Caki2 (cell line): ENCODE measurements at places on chromosomes 1 and 21.

GRCh38 chr1:22575532-22576149 lies 12.4 kb downstream of the EPHA8 start:
- no peak for DNase-seq

DNA sequence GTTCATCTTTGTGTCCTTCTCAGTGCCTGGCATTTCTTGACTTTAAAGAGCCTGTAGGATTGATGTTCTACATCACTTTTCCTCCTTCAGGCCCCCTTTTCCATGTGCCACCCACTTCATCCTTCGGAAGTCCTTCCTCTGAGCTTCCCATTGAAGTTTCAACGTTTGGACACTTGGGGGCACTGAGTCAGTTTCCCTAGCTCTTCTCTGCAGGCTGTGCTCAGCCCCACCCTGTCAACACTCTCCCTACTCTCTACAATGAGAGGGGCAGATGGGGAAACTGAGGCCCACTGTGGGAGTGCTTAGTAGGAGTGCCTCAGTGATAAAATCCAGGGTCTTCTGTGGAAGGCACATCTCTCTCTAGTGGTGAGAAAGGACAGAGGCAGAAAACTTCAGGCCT lies 11.9 kb downstream of the KCNJ10 start:
- DNase-seq, result no peak

DNA sequence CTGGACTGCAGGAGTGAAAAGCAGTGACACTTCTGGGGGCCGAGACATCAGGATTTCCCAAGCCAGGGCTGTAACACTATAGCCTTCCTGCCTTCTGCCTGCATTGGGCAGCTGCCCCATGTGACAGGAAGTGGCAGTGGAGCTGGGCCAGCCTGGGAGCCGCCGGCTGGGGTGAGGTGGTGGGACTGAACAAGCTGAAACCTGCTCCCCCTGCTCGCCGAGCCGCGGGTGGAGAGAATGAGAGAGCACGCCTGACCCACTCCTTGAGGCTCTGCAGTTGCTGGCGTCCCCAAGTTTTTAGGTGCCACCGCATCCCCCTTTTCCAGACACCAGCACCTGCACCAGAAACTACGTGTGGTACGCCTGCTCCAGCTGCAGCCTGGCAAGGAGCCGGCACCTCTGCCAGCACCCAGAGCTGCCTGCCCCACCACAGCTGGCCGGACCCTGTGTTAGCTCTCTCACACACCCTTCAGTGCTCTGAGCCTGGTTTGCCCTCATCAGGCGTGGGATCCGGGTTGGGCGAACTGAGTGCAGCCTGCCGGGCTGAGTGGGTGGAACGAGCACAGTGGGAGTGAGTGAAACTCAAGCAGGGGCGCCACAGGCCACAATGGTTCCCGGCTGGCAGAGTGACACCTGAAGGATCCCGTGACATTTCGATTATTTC lies 119.4 kb downstream of the AKT3 start:
- DNase-seq, result no peak

GRCh38 chr1:55231745-55232144 lies 16.6 kb upstream of the USP24 start:
- no peak for DNase-seq

DNA sequence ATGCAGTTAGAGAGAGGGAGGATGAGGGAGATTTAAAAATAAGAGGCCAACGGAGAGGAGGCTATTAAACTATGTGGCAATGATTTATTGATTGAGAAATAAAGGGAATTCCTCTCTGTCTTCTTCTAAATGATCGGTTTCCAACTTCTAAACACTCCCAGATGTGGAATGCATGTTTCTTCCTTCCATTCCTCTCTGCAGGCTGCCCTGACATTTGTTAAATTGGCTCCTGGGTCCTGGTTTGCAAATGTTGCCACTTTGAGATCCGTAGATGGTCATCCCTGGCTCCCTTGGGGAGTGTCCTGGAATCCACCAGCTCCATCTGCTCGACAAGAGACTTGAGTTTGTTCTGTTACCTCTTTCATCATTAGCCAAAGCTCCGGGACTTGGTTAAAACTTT lies 10.3 kb upstream of the C1orf198 start:
- DNase-seq, result no peak

- DNase-seq, result no peak
Observed at GRCh38 chr1:71041806-71042205, 5.8 kb downstream of the PTGER3 start.

DNA sequence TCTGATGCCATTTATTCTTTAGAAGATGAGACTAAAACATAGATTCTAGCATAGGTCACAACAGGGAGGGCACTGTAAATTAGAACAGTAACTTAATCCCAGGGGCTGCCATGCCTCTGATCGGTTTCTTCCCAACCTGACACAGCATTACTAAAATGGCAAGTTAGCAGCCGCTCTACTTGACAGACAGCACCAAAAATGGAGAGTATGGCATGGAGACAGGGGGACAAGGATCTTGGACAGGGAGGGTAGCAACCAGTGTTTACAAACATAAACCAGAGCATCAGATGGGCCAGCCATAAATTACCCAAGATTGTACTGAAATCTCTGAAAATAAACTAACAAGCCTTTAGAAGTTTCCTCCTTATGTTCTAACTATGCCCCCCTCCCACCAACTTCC lies 5.9 kb downstream of the DUSP10 start:
- no peak for DNase-seq

GRCh38 chr21:27756191-27756590 lies 789.3 kb upstream of the ADAMTS5 start:
- no peak for DNase-seq

DNA sequence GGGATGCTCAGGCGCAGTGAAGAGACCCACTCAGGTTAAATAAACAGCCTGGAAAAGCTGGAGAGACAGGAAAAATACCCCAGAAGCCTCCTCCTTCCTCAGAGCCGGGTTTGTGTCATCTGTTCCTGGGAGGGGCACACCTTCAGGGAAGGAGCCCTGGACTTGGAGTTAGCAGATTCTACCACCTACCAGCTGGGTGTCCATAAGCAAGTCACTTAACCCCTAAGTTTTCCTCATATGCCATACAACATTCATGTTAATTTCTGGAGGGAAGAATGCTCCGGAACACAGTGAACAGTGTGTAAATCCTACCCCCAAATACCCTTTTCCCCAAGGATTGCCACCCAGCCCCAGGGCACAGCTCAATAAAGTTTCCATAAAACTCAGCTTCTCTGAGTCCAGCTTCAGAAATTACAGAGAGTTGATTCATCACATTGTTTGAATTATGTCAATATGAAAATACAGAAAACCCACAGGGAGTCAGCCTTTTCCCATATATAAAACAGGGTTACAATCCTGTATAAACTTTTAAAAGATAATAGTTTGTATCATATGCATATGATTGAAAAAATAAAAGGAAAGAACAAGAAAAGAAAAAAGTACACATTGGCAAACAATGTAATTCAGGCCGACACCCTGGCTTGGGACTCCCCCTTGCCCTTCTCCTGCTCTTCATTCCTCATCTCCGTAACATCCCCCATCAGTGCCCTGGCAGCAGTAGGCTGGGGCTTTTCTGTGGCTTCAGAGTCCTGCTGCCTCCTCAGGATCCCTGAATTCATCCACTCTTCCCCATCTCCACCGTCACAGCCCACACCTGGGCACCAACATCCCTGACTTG lies 291.8 kb upstream of the USP24 start:
- DNase-seq, result no peak

- DNase-seq, result no peak
Observed at GRCh38 chr21:39118061-39118460, 65.2 kb downstream of the PSMG1 start.

DNA sequence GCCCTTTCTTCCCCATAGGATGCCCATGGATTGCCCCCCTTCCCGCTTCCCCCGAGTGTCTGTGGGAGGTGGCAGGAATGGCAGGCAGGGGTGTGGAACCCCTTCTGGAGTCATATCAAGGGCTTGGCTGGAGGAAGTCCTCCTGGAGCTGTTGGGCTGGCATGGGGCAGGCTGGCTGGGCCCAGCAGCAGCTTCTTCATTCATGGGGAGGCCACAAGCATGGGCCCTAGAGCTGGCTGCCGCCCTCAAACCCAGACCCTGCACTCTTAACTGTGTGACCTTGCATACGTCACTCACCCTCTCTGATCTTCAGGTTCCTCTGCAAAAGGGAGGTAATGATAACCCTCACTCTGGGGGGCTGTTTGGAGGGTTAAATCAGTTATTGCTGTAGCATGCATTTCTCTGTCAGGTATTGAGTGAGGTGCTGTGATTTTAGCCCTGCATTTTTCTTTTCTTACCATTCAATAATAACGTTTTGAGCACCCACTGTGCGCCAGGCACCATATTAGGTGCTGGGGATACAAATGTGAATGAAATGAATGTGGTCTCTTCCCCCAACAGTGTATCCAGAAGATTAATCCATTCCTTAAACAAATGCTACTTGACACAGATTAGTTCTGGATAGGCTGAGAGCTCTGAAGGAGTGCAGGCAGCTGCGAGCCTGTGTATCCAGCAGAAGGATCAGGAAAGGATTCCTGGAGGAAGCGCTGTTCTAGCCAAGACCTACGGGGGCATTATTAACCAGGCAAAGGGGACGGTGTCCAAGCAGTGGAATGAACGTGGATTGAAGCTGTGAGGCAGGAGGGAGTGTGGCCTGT lies 9.3 kb downstream of the PCSK9 start:
- DNase-seq, result no peak

GRCh38 chr1:196659471-196659870 lies 7.6 kb downstream of the CFH start:
- no peak for DNase-seq

- DNase-seq, result no peak
Observed at GRCh38 chr1:208977638-208978256, 605.8 kb upstream of the CAMK1G start.
